ENCODE measurements at places on chromosomes 1 and 21.

- DNase-seq: no peak
Measured at GRCh38 chr1:156599811-156600210, 1.5 kb downstream of the GPATCH4 start.

GRCh38 chr21:26850116-26850643 is 5.0 kb upstream of the ADAMTS1 start:
- DNase-seq: no peak

DNA sequence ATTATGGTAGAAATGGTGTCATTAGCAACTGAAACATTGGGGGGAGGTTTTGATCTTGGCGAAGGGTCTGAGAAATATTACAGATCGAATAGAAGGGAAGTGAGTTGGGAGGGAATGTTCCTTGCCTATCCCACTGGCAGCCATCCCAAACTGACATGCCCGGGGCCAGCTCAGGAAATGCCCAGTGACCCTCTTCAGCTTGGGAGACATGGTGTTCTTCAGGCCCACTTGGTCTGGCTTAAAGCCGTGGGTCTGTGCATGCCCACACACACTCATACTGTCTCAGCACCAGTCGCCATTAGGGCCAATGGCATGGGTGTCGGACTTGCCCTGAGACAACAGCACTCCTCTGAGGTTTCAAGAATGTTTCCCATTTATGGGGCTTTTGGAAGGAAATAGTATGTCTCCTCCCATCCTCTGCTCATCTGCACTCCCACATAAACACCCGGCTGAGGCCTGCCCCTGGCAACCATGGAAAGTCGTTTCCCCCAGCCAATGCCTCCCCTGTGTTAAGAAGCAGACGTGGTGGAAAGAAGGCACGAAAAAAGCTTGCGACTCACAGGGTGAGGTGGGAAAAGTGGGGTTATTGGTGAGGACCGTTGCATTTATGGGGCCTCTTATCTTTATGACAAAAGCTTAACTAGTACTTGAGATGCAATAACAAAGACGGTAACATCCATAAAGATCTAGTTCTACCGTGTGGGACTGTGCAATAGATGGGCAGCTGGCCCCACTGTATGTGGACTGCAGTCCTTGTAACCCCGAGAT is 2.0 kb downstream of the RNF186 start:
- DNase-seq: no peak

DNA sequence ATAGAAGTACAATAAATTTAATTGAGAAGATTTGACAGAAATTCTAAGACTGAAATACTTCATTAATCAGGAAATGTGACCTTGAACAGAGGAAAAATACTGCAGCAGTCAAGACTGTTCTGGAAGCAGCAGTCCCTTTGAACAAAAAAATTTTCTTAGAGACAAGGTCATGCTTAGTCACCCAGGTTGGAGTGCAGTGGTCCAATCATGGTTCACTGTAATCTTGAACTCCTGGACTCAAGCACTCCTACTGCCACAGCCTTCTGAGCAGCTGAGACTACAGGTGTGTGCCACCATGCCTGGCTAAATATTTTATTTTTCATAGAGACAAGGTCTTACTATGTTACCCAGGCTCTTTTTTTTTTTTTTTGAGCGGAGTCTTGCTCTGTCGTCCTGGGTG is 1.9 kb upstream of the CCDC30 start:
- DNase-seq: no peak
